ENCODE measurements at places on chromosomes 1 and 21.

- DNase-seq, result no peak
These were observed 304.8 kb downstream of the USP25 start for GRCh38 chr21:16034446-16035190.

DNA sequence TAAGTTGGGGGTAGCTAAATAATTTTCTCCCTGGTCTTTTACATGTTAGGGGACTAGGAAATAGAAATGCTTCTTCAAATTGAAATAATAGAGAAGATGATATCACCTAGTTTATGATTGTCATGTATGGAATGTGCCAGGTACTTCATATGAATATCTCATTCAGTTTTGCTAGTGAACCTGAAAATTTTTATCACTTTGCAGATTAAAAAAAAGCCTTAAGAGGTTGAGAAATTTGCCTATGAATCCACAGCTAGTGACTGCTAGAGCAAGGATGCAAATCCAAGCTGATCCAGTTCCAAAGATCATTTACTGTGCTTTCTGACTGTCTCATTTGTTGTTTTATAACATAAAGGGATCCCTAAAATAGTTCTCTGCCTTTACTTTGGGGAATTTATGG is 24.7 kb downstream of the RNF2 start:
- no peak for DNase-seq

DNA sequence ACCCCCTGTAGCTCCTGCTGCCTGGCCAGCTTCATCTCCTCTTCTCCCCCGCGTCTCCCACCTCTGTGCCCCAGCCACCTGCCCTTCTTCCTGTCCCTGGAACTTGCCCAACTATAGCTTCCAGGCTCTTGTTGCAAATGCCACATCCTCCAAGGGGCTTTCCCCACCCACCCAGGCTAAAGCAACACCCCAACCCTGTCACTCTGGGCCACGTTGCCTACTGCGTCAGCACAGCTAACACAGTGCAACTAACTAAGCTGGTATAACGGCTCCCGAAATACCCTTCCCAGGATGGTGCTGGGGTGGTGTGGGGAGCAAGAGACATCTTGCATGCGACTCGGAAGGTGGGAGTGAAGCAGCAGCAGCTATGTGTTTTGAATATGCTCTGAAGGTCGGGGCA is 19.7 kb downstream of the CAMK2N1 start:
- DNase-seq, result no peak

DNA sequence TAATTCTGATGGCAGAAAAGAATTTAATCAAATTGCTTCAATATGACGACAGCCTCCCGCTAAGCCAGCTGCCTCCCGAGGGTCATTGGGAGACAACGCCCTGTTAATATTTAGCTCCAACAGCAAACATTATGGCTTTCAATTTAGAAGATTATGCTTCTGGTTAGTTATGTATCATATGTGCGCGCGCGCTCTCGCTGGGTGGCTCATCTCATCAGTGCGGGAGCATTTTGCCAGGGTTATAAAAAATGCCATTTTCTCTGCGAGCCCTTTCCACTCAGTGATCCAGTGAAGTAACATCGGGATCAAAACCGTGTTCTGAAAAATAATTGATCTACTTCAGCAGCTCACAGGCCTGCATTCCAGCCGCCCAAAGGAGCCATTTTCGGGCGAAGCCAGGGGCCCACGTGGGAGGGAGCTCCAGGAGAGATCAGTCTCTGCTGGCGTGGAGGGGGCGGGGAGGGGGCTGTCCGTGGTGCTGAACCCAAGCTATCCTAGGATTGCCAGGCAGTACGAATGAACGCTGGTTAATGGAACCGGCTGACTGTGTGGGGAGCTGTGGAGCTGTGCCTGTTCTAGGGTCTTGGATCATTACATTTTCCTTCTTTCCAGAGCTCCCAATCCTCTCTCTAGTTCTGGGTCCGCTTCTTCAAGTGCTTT is 219.1 kb upstream of the ZC3H12A start:
- DNase-seq, result peak; percentile 10

DNA sequence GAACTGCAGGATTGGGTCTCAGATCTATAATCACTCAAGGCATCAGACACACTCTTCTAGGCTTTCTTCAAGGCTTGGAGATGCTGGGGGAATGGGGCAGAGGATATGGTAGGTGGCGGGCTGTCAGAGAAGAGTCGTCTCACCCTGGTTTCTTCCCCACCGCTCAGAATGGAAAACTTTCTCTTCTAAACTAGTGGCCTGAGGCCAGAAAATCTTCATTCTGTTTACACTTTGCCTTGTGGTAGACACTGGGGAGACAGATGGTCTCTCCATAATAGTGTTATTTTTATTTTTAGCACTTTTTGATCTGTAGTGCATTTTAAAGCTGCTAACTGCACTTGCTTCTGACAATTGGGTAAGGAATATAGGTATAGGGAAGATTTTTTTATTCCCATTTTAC is 2.6 kb downstream of the PRELP start:
- DNase-seq, result peak; percentile 64

- DNase-seq, result no peak
These were observed 74.3 kb upstream of the COG2 start for GRCh38 chr1:230568008-230568407.

- no peak for DNase-seq
These were observed 3.4 kb upstream of the TEX35 start for GRCh38 chr1:178509414-178510007.

GRCh38 chr1:205318231-205318991 is 3.1 kb downstream of the NUAK2 start:
- DNase-seq, result peak; percentile 56

DNA sequence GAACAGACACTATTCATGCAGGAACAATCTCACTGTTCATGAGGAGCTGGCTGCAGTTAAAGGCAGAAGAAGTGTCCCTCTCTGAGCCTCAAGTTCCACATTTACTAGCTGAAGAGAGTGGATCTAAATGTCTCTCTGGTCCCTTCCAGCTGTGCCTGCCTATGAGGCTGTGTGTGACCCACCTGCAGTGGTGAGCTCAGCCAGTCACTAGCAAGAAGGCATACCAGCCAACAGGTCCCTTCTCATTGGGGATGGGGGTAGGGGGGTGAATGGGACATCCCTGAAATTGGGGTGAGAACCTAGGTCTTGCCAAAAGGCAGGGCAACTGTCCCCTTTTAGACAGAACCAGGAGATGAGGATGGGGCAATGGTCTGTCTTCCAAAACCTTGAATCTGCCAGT is 13.6 kb downstream of the RD3 start:
- DNase-seq, result no peak

DNA sequence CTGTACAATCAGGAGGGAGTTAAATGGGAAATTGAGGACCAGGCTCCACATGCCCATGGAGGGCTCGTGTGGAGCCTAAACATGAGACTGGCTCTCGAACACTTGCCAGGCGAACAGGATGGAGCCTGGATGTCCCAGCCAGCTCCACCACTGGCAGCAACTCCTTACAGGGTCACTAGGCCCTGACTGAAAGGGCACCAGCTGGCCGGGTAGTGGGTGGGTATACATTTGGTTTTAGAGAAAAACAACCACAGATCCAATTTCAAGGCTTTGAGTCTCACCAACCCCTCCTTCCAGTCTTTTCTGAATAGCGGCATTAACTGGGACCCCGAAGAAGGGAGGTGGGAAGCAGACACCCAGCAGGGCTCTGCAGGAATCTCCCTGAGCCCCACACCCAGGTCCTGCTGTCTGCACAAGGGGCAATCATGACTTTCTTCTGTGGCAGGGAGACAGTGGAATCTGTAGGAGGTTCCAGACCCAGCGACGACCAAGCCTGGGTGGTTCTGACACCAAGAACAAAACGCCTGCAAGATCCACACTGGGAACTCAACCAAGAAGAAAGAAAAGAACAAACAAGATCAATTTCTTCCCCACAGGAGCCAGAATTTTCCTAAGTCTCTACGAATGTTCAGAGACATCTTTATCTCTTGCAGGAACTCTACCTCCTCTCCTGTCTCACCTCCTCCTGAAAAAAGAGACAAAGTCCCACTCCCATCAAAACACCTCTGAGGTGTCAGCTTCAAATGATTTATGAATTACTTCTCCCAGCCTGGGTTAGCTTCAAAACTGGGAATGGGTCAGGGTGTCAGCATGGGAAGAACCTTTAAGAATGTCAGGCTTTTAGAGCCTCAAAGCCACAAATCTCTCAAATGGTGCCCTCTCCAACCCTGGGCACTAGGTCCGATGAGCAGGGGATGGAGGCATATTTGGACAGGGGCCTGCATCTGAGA is 26.5 kb upstream of the SRP9 start:
- DNase-seq, result no peak

DNA sequence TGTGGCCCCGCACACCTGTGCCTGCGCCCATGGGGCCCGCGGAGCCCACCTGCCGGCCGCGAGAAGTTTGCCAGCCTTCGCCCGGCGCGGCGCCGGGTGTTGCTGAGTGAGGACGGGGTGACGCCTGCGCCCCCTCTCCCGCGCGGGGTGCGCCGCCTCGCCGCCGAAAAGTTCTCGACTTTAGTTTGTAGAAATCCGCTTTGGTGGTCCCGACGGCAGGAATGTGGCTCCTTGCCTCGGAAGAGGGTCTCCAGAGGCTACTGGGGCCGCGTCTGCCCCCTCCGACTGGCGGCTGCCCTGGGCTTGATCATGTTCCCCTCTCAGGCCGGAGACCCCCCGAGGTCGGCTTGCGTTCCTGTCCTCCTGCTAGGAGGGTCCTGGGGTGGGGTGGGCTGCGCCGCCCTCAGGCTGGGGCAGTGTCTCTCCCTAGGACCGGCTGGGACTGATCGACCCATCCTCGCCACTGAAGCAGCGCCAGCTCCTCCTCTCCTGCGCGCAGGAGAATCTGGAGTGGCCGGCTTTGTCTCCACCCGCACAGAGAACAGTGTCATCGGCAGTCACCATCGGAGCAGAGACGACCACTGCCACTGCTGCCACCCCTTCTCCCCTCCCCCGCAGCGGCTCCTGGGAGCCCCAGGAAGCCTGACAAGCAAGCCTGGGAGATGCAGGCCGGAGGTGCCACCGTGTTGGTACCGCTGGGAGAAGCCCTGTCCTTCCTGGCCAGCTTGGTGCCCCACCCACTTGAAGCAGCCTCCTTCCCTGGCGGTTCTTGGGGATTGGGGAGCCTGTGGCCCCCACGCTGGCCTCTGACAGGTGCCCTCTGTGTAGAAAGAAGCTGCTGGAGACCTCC is 553 bp upstream of the SLC30A2 start:
- DNase-seq, result no peak

GRCh38 chr1:94951046-94951445 is 24.1 kb upstream of the CNN3 start:
- DNase-seq, result peak; percentile 54

DNA sequence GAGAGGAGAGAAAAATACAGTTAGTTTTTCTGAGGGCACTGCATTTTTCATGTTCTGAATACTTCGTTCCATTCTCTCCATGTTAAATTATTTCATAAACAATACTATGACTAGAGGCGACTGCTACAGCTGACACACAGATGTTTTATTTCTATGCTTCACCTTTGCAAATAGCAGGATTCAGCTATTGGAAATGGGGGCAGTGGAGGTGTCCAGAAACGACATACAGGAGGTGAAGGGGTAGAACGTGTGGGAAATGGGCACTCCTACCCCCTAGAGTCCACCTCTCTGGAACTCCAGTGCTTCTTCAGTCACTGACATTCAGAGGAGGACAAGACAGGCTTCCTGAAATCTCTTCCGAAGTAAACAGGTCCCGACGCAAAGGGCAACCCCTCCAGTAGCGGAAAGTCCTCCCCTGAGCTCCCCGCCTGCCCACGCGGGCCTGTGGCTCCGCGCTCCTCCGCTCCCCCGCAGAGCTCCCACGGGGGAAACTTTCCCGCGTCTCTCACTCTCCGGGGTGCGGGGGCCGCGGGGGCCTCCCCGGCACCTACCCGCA is 480 bp downstream of the DPYD start:
- no peak for DNase-seq

- DNase-seq, result no peak
These were observed 204.7 kb upstream of the ZRANB2 start for GRCh38 chr1:71285529-71285928.

DNA sequence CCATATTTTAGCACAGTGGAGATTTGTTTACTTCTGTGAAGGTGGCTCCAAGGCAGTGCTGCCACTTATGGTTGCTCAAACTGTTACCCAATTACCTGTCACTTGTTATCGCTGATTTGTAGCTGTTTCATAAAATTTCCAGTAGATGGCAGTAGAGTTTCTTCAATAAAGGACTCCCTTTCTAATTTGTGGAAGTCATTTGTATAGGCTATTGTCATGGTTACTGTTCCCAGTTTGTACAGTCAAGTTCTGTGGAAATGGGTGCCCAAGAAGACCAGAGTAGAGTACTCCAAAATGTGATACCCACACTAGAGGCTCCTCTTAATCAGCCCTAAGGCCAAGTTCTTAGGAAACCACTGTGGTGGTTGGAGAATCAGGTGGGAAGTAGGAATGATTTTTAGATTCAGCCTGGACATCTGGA is 186.1 kb downstream of the CLEC20A start:
- DNase-seq, result peak; percentile 46

DNA sequence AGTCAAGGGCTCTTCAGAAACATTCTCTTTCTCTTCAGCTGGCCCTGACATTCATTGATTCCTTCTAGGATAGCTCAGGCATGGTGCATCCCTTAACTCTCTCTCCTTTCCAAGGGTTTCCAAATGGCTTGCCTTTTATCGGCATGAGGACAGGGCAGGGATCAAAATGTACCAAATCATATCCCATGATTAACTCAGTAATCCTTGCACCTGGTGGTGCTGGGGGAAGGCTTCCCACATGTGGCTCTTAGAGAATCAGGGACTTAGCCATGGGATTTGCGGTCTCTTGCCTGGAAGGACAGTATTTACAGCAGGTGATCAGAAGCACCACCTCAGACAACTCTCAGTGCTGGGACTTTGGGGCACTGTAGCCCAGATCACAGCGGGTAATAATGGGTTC is 46.2 kb upstream of the EDEM3 start:
- no peak for DNase-seq

DNA sequence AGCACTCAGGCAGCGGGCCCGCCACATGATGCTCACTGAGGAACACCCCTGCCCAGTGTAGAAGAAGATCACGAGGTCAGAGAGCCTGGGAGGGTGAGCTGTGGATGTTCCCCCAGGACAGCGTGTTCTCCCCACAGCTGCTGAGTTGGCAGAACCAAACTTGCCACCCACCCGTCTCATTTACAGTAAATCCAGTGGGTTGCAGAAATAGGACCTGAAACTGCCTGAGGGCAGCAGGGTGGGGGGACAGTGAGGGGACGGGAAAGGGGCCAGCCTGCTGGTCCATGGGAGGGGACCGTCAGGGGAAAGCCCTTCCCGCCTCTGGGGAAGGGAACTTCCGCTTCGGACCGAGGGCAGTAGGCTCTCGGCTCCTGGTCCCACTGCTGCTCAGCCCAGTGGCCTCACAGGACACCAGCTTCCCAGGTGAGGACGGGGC is at the start of gene C1QB:
TSS of gene C1QB (plus strand) at position 356 of the 436 bp plus-strand sequence. CDS start 6,227 bp downstream, outside the sequence.
- DNase-seq, result no peak

DNA sequence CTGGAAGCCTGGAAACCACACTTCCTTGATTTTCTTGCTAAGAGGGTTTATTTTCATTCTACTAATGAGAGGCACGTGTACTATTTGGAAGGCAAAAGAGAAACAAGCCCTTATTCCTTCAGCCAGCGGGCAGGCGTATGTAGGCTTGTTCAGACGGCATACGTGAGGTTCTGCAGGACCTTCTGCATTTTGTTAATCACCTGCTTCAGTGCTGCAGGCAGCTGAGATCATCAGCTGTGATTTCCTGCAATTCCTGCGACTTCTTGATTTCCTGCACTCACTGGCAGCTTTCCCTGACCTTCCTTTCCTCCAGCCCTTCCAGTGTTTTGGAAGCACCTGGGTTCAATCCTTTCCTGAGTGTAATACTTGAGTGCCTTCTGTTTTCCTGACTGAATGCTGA is 43.4 kb downstream of the TSNAX start:
- DNase-seq, result no peak
